ENCODE measurements at places on chromosomes 12 and 14.

GRCh38 chr12:84270470-84271140, 642.0 kb downstream of the SLC6A15 start:
- DNase-seq = no peak

DNA sequence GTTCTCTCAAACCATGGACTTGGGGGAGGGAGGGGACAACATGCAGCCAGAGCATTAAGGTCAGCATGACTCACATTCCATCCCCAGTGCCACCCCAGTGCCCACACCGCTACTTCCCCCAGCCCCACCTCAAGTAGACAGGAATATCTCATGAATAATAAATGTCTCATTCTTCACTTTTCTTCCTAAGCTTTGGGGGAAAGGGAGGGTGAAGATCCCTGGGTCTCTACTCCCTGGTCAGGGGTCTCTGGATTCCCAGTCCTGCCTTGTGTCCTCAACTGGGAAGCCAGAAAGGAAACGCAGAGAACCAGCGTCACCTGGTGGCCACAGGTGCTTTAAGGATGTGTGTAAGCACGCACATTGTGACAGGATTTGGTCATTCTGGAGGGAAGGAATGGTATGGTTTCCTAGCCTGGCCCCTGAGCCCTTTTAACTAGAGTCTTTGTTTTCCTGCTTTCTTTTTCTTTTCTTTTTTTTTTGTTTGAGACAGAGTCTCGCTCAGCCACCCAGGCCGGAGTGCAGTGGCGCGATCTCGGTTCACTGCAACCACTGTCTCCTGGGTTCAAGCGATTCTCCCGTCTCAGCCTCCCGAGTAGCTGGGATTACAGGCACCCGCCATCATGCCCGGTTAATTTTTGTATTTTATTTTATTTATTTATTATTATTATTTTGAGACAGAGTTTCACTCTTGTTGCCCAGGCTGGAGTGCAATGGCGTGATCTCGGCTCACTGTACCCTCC, 3.4 kb downstream of the GPR84 start:
- peak; percentile 86 for DNase-seq

DNA sequence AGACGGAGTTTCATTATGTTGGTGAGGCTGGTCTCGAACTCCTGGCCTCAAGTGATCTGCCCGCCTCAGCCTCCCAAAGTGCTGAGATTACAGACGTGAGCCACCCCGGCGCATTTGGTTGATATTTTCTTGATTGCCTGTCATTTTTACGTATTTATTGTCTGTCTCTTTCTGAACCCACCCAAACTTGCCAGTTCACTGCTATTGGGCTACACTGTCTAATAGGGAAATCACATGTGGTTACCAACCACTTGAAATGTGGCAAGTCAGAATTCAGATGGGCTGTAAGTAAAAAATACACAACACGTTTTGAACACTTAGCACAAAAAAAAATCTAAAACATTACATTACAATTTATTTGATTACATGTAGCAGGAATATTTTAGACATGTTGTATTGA, 2.1 kb downstream of the WSB2 start:
- DNase-seq = no peak

- no peak for DNase-seq
Measured at GRCh38 chr14:50928002-50928635, 16.2 kb downstream of the PYGL start.

DNA sequence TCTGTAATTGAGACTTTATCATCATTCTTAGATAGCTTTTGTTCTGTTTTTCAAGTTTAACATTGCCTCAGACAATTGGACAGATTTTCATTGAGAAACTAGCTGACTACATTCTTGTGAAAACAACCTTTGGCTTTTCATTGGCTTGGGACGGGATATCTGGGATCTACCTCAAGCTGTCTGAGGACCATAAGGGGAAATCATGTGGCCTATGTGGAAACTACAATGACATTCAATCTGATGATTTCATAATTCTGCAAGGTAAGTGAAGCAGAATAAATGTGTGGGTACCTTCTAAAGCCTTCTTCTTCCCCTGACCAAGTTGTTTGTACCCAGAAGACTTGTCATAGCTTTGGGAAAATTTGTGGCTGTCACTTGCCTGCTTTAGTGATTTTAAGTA, 133.5 kb downstream of the OTOGL start:
- DNase-seq = no peak

- no peak for DNase-seq
Measured at GRCh38 chr14:72525087-72525915, 368.6 kb downstream of the DPF3 start.

- DNase-seq = no peak
Measured at GRCh38 chr14:32013083-32013482, 64.0 kb upstream of the ARHGAP5 start.

GRCh38 chr14:37985826-37986470, 221.8 kb upstream of the SSTR1 start:
- peak; percentile 95 for DNase-seq

GRCh38 chr14:34137001-34137745, 186.3 kb upstream of the EGLN3 start:
- DNase-seq = no peak

DNA sequence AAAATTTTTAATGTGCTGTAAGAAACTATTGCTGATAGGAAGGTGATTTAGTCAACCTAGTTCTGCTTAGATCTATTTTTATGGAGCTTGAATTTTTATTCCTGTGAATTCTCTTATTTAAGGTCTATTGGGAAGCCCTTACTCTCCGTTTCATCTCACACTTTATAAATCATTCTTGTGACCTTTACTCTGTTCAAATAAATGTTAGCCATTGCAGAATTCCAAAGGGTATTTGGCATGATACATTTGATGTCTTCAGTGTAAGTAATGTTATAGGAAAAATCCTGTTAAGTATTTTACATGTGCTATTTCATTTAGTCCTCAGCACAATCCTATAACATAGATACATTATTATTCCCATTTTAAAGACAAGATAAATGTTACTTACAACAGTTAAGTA, 12.5 kb downstream of the PTPRQ start:
- DNase-seq = no peak

- DNase-seq = no peak
Measured at GRCh38 chr14:89702073-89702875, 252.3 kb downstream of the EFCAB11 start.

- no peak for DNase-seq
Measured at GRCh38 chr12:116661341-116661740, 76.5 kb downstream of the SPRING1 start.

DNA sequence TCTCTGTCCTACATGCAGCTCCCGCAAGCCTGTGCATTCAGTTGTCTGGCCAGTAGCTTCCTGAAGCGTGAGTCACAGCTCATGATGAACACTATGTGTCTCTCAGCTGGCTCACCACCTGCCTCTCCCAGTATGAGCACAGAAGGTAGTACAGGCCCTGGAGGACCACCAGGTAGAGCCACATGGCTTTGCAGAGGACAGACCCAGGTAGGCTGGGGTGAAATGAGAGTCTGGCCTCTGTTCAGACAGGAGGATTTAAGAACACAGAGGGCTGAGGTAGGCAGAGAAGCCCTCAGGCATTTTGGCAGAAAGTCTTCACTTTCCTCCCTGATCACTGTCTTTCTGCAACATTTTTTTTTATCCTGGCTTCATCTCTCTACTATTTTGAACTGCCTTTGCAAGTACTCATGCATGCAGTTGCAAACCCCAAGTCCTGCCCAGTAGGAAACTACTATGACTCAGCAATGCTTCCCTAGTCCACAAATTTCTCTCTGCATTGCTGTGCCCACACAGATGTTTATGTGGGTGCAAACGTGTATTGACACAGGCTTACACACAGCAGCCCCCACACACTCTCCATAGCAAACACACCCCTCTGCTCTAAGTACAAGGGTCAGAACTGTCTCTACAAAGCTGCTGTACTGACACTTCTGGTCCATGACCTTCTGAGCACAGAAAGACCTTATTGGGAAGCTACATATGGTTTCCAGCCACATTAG, 7.2 kb upstream of the SDR9C7 start:
- DNase-seq = peak; percentile 40

DNA sequence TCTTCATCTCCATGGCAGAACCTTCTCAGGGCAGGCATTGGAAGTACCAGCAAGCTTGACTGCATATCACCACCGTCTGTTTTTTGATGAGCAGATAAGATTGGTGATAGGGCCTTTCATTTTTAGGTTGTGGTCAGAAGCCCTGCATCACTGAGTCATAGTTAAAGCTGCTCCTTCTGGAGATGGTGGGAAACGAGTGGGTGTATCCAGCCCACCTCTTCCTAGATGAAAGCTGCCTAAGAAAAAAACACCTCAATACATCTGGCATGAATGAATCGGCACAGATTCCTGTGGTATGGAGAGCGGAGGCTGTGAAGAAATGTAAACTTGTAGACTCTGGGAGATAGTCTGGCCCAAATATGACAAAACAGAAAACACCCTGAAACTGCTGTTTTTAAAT, 248.7 kb upstream of the EGLN3 start:
- no peak for DNase-seq

DNA sequence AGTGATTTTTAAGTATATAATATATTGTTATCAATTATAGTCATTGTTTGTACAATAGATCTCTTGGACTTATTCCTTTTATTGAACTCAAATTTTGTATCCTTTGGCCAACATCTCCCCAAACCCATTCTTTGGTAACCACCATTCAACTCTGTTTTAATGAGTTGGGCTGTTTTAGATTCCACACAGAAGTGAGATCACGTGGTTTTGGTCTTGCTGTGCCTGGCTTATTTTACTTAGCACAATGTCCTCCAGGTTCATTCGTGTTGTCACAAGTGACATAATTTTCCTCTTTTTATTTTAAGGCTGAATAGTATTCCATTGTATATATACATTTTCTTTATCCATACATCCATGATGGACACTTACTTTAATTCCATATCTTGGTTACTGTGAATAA, 40.2 kb upstream of the LTA4H start:
- DNase-seq = no peak

- no peak for DNase-seq
Measured at GRCh38 chr12:10926269-10926668, 2.8 kb upstream of the PRH2 start.

GRCh38 chr12:74984631-74985030, 225.0 kb downstream of the KCNC2 start:
- DNase-seq = no peak

DNA sequence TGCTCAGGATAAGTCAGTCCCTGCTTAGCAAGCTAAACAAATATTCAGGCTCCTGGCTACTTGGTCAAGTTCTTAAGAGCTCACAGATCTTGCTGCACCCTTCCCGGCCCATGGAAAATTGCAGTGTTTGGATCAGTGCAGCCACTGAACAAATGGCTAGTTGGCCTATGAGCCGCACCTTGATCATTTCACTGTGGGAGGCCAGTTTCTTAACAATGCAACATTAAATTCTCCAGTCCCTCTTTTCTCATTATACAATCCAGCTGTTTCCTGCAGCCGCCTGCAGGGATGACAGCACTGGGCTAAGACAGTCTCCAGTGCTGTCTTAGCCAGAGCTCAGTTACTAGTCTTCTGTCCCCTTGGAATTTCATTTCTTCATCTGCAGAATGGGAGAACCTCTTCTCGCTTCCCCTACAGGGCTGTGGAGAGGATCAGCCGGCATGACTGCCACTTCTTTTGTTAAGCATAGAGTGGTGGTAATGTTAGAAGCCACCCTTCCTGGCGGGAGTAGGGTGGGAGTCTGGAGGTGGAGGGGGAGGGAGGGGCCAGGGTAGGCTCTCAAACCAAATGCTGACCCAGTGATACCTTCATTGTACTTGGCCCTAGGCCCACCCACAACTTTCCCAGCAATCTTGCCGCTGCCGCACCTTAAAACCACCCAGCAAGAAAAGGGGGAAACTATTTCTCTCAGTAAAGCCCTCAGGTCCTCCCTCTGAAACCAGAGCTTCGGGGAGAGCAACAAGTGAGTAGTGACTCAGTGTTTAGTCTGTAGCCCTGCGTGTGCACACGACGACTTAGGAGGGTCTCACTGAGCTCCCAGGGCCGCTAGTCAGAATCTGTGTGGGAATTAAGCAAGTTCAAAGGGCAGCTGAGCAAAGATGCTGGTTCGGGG, 145.7 kb downstream of the NUAK1 start:
- no peak for DNase-seq

- DNase-seq = peak; percentile 80
Measured at GRCh38 chr14:89351516-89352404, 65.3 kb downstream of the FOXN3 start.

DNA sequence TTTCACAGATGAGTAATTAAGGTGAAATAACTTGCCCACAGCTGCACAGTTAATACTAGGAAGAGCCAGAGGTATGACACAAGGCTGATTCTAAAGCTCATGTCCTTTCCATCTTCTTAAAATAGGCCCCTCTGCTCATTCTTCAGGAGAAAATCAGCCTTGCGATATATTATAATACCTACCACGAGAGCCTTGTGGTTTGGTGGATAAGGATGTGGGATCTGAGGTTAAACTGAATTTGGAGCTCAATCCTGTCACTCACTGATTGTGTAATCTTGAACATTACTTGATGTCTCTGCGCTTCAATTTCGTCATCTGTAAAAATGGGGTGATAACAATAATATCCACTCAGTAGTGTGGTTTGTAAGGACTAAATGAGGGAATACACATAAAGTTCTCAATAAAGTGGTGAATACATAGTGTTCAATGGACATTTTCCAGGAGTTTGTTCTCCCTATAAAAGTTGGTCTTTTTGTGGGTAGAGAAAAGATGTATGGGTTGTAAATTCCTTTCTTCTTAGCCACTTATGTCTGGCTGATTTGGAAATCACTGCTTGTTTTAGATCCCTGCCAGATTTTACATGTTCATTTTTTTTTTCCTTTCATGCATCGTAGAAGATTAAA, 25.1 kb upstream of the ATP2B1 start:
- no peak for DNase-seq

- DNase-seq = no peak
Measured at GRCh38 chr12:52246720-52247621, 13.9 kb downstream of the KRT7 start.

GRCh38 chr14:55450987-55451386, 10.6 kb upstream of the TBPL2 start:
- no peak for DNase-seq

DNA sequence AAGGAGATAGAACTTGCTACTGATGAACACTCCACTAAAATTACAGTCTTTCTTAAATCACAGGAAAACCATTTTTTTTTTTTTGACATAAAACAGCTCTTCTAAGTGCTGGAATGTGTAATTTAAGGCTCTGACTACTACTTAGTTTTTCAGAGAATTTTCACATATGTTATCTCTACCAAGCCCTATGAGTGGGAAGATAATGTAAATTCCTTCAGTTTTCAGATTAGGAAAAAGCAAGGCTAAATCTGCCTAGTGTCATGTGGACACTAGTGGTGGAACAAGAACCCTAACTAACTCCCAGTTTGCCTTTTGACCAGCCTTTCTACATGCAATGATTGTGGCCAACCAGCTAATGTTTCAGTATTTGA, 37.3 kb upstream of the CSRP2 start:
- no peak for DNase-seq

- no peak for DNase-seq
Measured at GRCh38 chr12:44889162-44889561, 13.0 kb upstream of the NELL2 start.

DNA sequence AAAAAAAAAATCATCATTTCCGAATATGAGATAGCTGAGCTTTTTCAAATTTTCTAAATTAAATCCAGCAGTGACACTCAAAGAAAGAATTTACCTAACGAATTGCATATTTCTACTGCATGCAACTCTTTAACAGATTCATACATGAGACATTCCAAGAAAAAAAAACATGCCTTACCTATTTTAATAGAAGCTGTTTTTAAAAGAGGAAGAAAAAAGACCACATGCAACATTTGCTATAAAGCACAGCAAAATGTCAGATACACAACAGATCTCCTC, 18.5 kb downstream of the CORO1C start:
- no peak for DNase-seq
